ENCODE measurements at places on chromosomes 7 and 10.

DNA sequence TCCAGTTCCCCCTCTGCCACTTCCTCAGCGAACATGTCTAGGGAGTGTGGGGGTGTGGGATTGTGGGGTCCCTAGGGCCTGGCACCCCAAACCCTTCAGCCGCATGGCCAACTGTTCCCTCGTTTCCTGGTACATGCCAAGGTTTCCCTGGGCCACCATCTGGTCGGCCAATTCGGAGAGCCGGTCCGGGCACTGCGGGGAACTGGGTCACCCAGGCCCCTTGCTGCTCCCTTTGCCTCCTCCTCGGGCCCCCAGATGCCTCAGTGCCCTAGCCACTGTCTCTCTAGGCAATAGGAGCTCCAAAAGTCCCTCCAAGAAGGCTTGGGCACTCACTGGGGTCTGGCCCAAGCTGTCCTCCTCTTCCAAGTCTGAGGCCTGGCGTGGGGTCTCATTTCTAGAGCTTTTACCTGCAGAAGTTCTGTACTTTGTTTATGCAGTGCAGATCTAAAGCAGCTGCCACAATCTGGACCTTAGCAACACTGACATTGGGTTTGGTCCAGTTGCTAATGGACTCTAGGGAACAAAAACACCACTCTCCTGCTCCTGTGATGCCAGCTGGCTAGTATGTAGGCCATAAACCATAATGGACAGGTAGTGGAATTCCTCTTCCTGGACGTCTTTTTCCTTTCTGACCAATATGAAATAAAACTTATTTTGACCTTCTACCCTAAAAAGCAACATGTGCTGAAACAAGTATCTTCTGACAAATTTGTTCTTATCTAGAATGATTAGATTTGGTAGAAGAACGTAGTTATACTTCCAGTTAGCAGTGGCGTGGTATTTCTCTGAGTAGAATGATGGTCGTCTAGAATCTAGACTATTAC lies 172.9 kb downstream of the LRRC4 start:
- no peaks in the 10 kb centered on the region for H3K27me3 ChIP-seq
- H3K27ac ChIP-seq = no peak overlapping the region
- H3K4me1 ChIP-seq = peaks cover 5% of the 10 kb centered on the region
- H3K36me3 ChIP-seq = no peaks in the 10 kb centered on the region
- H3K4me3 ChIP-seq = no peak overlapping the region

DNA sequence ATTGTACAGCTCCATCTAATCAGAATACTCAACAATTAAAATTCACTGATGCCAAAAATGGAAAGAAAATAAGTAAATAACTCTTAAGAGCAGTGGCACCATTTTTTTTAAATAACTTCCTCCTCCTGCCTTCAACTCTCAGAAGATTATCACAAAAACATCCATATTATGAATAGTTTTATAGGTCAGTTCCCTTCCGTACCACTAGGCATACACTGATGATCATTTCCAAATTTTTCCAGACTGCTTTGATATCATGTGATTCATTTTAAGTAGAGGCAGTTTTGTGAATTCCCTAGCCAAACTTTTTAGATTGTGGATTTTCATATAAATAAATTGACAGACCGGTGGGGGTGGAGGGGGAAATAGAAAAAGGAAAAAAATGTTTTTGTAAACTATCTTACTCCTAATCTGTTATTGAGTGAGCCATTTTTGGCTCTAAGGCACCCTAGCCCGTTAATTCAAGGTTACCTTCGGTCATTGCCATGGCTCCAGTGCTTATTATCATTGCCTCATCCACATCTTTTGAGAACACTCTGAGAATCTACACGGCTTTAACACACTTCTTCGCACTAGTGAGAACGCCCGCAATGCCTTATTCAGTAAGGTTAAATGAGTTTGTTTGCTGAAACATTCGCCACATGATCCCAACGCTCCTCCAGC lies 1.0 kb downstream of the FAM107B start:
- no peak overlapping the region for H3K27ac ChIP-seq
- DNase-seq = no peak
- H3K27me3 ChIP-seq = no peaks in the 10 kb centered on the region
- H3K4me3 ChIP-seq = no peak overlapping the region
- H3K4me1 ChIP-seq = no peaks in the 10 kb centered on the region
- no peaks in the 10 kb centered on the region for H3K36me3 ChIP-seq

DNA sequence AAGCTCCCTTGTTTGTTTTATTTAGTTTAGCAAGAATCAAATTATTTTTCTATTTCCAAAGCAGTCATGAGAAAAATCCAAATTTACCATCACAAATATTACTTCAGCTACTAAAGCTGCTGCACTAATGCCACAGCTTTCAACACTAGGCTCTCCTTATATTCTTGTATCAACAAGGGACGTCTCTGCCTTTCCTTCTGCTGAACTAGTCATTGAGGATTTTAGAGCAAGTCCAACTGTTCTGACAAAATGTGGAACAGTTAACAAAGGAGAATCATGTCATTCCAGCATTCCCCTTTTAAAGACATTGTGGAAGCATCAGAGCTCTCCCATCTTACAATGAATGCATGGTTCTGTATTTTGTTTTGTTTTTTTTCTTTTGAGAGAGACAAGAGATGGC lies 28.6 kb downstream of the FAM13C start:
- no peak overlapping the region for H3K27ac ChIP-seq
- H3K4me1 ChIP-seq = peaks cover 20% of the 10 kb centered on the region
- H3K36me3 ChIP-seq = no peaks in the 10 kb centered on the region
- no peak for DNase-seq
- no peaks in the 10 kb centered on the region for H3K27me3 ChIP-seq
- H3K4me3 ChIP-seq = no peak overlapping the region

DNA sequence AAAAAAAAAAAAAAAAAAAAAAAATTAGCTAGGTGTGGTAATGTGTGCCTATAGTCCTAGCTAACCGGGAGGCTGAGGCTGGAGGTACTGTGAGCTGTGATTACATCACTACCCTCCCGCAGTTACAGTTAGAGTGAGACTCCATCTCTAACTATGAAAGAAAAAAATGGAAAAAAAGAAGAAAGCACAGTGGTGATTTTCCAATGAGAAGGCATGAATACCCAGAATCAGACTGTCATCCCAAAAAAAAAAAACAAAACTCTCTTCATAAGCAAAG lies 269.9 kb upstream of the MKLN1 start:
- H3K27ac ChIP-seq = peak overlapping the region; percentile 72
- H3K4me3 ChIP-seq = no peak overlapping the region
- no peaks in the 10 kb centered on the region for H3K36me3 ChIP-seq
- no peak for DNase-seq
- no peaks in the 10 kb centered on the region for H3K27me3 ChIP-seq
- H3K4me1 ChIP-seq = peaks cover 63% of the 10 kb centered on the region

- no peak for DNase-seq
- no peak overlapping the region for H3K27ac ChIP-seq
- no peaks in the 10 kb centered on the region for H3K36me3 ChIP-seq
- H3K4me3 ChIP-seq = no peak overlapping the region
These were observed 11.2 kb upstream of the CCSER2 start for GRCh38 chr10:84317174-84317573.

DNA sequence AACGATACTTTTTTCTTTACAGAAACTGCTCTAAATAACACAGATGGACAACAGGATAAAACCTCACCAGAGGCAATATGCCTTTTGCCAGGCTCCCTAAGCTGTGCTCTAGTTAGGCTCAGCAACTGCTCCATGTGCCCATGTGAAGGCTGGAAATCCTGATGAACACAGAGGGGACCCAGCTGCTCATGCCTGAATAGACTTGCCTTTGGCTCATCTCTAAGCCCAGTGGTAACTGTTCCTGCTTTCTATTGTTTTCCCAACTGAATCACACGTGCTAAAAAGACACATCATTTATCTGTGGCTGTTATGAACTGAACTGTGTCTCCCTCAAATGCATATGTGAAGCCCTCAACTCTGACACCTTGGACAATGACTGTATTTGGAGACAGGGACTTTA lies 110.4 kb downstream of the RNF216 start:
- H3K36me3 ChIP-seq = no peaks in the 10 kb centered on the region
- H3K4me1 ChIP-seq = peaks cover 25% of the 10 kb centered on the region
- no peaks in the 10 kb centered on the region for H3K27me3 ChIP-seq
- no peak for DNase-seq
- peak overlapping the region; percentile 45 for H3K27ac ChIP-seq

DNA sequence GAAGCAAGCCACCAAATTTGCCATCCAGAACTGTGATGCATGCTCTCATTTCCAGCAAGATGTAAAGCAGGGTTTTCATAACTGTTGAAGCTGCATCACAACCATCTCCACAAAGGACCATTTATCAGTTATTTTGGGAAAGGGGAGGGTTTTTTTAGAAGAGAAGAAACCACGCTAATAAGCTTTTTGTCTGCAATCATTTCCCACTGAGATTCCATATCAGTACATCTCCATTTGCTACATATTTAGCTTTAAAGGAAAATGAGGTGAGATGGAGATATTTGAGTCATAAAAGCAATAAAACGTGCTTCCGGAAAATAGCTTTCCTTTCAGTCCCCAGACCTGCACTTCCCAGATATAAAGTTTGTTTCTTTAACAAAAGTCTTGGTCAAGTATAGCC lies 258.2 kb downstream of the FRMD4A start:
- H3K4me3 ChIP-seq = no peak overlapping the region
- no peaks in the 10 kb centered on the region for H3K36me3 ChIP-seq
- no peak overlapping the region for H3K27ac ChIP-seq
- no peaks in the 10 kb centered on the region for H3K27me3 ChIP-seq

DNA sequence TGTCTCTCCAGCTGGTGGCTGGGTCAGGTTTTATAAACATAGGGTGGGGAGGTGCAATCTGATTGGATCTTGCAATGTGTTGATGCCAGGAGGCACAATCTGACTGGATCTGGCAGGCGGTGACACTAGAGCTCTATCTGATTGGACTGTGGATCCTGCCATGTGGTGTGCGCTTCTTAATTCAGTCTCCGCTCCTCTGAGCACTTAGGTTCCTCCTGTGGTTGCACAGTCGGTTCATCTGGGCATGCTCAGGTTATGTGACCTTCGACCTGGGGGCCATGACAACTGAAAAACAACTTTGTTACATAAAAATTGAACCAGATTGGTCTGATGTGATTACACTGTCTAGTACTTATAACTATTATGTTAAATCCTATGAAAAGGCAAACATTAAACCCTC lies 127.1 kb upstream of the SVIL start:
- no peak overlapping the region for H3K27ac ChIP-seq
- no peaks in the 10 kb centered on the region for H3K27me3 ChIP-seq
- no peaks in the 10 kb centered on the region for H3K4me1 ChIP-seq
- H3K4me3 ChIP-seq = no peak overlapping the region

- DNase-seq = no peak
- H3K4me3 ChIP-seq = no peak overlapping the region
- H3K4me1 ChIP-seq = no peaks in the 10 kb centered on the region
These were observed 96.6 kb downstream of the ANKRD30A start for GRCh38 chr10:37222046-37222445.

DNA sequence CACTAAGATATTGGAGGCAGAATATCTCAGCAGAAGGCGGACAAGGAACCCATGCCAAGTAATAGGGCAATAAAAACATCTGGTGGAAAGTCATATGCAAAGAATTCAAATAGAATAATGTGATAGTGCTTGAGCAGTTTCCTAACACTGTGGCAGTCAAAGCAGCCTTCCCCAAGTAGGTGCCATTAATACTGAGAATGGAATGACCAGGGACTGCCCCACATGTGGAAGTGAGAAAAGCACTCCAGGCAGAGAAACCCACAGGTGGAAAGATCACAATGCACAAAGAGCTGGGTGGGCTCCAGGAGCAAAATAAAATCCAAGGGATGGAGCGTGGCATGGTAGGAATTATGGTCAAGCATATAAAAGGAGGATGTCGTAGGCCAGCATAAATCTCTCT lies 64.4 kb upstream of the NME8 start:
- no peaks in the 10 kb centered on the region for H3K4me1 ChIP-seq
- H3K36me3 ChIP-seq = no peaks in the 10 kb centered on the region
- no peak overlapping the region for H3K27ac ChIP-seq
- DNase-seq = no peak

DNA sequence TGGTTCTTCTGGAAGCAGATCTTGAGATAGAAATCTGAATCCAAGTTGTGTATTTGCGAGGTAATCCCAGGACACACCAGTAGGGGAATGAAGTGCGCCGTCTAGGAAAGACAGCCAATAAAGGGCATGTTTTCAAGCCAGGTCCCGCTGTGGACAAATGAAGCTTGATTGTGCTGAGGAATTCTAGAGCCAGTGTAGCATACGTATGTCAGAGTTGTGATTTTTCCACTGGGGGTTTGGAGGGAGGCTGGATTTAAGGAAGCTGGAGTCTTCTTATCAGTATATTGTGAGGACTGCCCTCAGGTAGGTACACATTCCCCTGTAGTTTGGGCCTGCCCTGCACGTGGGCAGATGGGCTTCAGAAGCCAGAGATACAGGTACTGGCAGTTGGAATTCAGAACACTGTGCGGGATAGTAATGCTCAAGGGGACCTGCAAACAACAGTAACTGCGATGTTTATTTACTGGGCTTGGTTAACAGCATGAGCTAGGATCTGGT lies 50.9 kb downstream of the GALNT11 start:
- peaks cover 19% of the 10 kb centered on the region for H3K4me1 ChIP-seq
- H3K27me3 ChIP-seq = no peaks in the 10 kb centered on the region
- no peak overlapping the region for H3K4me3 ChIP-seq
- H3K36me3 ChIP-seq = no peaks in the 10 kb centered on the region
- no peak for DNase-seq

Data from vagina (tissue), 2 donors.